OCI-LY7 (cell line): ENCODE measurements at places on chromosomes 6 and 20. TPM values are rescaled to one million over a fixed set of nuclear protein-coding genes. Genes with fewer than 3 reads are reported as not detected.

The STX16 gene
- total RNA-seq: 84.2 and 89.5 TPM in 2 replicates

The ANKRD66 gene
- total RNA-seq: not detected in 2 replicates

The PARD6B gene
- total RNA-seq: 5.1 and 6.1 TPM in 2 replicates

The BHLHE23 gene
- not detected in 2 replicates for total RNA-seq

The MDFI gene
- total RNA-seq: not detected in 2 replicates

The HSP90AB1 gene
- total RNA-seq: 1,055 and 1,282 TPM in 2 replicates

The TNFRSF6B gene
- total RNA-seq: 1.0 TPM in 1 of 2 replicates, not detected in the other

The HMGN3 gene
- 97.5 and 103 TPM in 2 replicates for total RNA-seq

The ADGRB3 gene
- total RNA-seq: not detected in 2 replicates

The LGSN gene
- 0.26 and 0.76 TPM in 2 replicates for total RNA-seq

The FANCE gene
- 17.4 and 19.9 TPM in 2 replicates for total RNA-seq

The PRSS16 gene
- total RNA-seq: 12.0 and 13.3 TPM in 2 replicates

The HLA-DPA1 gene
- 253 and 256 TPM in 2 replicates for total RNA-seq

The MSH5 gene
- total RNA-seq: 218 and 258 TPM in 2 replicates

The FAM83B gene
- total RNA-seq: not detected in 2 replicates

The SLC52A3 gene
- total RNA-seq: not detected in 2 replicates

The GGT7 gene
- total RNA-seq: 0.98 and 1.8 TPM in 2 replicates

The CST4 gene
- not detected in 2 replicates for total RNA-seq

The AFG1L gene
- total RNA-seq: 8.9 and 11.5 TPM in 2 replicates

The PGC gene
- not detected in 2 replicates for total RNA-seq

The PREX1 gene
- total RNA-seq: 20.7 and 24.7 TPM in 2 replicates

The MCHR2 gene
- total RNA-seq: not detected in 2 replicates

The TRIM15 gene
- total RNA-seq: not detected in 2 replicates

The SMOC2 gene
- total RNA-seq: not detected in 2 replicates

The GNMT gene
- total RNA-seq: 1.7 and 2.2 TPM in 2 replicates

The ZDHHC14 gene
- 3.0 and 3.2 TPM in 2 replicates for total RNA-seq

The SLC22A23 gene
- total RNA-seq: not detected in 2 replicates

The E2F3 gene
- 27.7 and 31.2 TPM in 2 replicates for total RNA-seq

The SLC17A5 gene
- total RNA-seq: 8.4 and 9.6 TPM in 2 replicates

The CCM2L gene
- 0.92 and 1.4 TPM in 2 replicates for total RNA-seq

The ZNF165 gene
- total RNA-seq: 3.1 and 3.2 TPM in 2 replicates

The TTLL9 gene
- total RNA-seq: not detected in 2 replicates

The SMLR1 gene
- not detected in 2 replicates for total RNA-seq

The HUS1B gene
- total RNA-seq: 1.6 and 1.7 TPM in 2 replicates

The PDE7B gene
- total RNA-seq: not detected in 2 replicates

The SYCP2L gene
- 1.3 and 2.0 TPM in 2 replicates for total RNA-seq

The CALHM4 gene
- not detected in 2 replicates for total RNA-seq

The GRM4 gene
- 0.85 and 1.3 TPM in 2 replicates for total RNA-seq

The KHDC1L gene
- total RNA-seq: not detected in 2 replicates

The OR2H1 gene
- not detected in 2 replicates for total RNA-seq

The SOBP gene
- total RNA-seq: 29.4 and 31.3 TPM in 2 replicates

The CLPSL1 gene
- not detected in 2 replicates for total RNA-seq

The RRAGD gene
- 12.9 and 17.6 TPM in 2 replicates for total RNA-seq

The FAM217A gene
- total RNA-seq: not detected in 2 replicates

The GPR63 gene
- total RNA-seq: 1.5 and 1.6 TPM in 2 replicates

The GABRR1 gene
- not detected in 2 replicates for total RNA-seq
